ENCODE measurements at places on chromosomes 11 and 22.

- DNase-seq, result no peak
These were observed 77.4 kb upstream of the SPON1 start for GRCh38 chr11:13885083-13885482.

GRCh38 chr11:131511794-131512193, 141.4 kb downstream of the NTM start:
- DNase-seq, result no peak

DNA sequence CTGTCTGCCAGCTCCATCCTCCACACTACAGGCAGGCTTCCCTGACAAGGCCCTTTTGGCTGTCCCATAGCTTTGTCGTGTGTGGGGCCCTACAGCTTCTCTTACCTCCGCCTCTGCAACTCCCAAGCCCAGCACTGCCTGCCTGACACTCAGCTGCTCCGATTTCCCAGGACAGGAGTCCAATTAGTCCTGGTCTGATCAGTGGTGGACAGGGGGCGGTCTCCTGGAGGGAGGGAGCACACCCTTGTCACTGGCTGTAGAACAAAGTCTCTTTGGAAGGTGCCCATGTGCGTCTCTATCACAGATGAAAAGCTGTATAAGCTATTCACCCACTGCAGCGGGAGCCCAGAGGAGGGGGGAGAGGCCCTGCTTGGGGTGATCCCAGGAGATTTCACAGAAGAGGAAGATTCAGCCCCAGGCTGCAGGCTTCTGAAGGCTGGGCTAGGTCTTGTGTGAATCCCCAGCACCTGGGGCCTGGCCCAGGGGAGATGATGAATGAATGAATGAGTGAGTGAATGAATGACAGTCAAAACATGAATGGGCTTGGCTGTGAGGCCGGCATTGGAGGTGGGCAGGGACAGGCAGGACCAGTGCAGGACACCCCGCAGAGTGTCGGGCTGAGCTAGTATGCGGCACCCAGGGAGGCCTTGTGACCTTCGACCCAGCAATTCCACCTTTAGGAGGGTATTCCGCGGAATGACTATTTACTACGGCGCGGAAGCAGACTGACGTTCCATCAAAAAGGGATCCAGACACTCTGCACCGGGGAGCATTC, 142.4 kb downstream of the CACNA1I start:
- no peak for DNase-seq

DNA sequence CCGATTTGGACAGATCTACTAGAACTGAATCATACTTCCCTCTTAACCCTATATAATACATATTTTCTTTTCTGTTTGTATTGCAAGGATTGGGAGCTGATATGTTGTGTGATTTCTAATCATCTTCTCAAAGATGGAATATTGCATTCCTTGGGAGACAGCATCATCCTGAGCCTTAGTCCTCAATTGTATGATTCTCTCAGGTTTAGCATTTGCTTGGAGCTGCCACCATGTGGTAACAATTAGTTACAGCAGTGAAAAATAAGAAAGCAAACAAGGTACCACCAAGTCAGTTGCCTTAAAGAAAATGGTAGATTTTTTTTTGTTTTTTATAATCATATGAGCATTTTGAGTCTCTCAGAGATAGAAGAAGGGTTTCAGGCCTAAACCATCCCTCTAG, 11.9 kb downstream of the SNX19 start:
- no peak for DNase-seq

DNA sequence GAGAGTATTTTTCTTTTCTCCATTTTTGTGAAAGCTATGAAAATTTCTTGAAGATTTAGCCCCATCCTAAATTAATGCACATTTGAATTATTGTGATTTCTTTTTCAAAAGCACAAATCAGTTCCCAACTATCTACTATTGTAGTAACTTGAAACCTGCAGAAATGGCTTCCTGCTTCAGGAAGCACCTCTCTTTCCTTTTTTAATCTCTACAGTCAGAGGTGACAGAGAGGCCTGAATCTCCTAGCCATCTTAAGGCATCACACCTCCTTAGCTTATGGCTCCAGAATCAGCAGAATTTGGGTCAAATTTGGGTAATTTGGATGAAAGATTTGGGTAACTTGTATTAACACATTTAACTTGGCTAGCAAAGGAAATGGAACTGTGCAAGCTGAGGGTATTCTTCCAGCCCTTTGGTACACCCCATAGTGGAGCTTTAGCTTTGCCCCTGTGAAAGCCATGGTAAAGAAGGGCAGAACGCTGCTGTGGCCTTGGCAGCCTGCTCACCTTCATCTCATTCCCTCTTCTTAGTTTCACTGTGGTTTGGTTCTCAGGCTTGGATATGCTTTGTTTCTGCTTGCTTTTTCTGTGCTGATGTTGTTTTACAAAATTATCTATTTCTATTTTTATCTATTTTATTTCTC, 16.2 kb downstream of the TBCEL start:
- DNase-seq, result no peak

- DNase-seq, result no peak
These were observed 351.4 kb downstream of the ETS1 start for GRCh38 chr11:128235958-128236357.

- no peak for DNase-seq
These were observed 34.1 kb downstream of the PPME1 start for GRCh38 chr11:74205181-74205580.

DNA sequence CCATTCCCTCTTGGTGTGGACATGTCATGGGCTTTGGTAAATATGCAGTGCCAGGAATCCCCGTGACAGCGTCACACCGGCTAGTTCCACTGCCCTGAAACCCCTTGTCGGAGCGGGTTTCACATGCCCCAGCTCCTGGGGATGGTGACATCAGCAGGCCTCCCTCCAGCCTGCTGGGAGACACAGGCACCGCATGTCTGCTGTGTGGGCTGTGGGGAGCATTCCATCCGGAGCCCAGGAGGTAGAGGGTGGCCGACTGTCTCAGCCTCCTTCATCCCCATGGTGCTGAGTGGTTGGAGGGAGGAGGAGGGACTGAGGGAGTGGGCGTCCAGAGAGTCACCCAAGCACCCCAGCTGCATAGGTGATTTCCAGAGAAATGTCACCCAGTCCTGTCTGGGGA, 1161.1 kb downstream of the BRD1 start:
- no peak for DNase-seq

DNA sequence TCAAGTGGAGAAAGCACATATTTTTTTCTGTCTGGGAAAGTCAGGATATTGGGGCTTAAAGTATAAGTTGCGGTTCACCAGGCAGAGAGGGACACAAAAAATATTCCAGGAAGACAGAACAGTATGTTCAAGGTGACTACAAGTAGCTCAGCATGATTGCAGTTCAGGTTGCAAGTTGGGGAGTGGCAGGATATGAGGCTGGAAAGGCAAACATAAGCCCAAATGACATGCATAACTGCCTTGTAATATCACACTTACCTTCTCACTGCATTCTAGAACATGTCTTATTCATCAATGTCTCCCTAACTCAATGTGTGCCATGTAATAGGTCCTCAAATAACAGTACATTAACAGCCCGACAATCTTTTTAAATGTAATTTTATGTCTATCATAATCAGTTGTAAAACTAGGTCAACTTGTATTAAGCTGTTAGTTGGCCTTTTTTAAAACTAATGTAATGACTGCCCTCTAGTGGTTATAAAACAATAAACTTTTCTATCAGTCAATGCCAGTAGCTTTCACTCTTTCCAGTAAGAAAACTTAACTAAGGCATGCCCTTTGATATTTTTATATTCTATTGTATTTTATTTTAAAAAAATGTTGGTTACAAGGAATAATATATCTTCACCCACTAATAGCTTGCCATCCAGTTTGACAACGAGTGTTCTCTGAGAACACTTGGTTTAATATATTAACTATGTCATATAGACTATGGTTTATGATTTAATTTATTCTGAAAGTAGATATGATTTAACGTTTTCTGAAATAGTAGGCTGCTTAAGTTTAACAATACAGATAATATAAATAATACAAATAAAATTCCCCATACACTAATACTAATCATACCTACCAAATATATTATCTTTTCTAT, 39.4 kb upstream of the CFAP300 start:
- peak; percentile 46 for DNase-seq

DNA sequence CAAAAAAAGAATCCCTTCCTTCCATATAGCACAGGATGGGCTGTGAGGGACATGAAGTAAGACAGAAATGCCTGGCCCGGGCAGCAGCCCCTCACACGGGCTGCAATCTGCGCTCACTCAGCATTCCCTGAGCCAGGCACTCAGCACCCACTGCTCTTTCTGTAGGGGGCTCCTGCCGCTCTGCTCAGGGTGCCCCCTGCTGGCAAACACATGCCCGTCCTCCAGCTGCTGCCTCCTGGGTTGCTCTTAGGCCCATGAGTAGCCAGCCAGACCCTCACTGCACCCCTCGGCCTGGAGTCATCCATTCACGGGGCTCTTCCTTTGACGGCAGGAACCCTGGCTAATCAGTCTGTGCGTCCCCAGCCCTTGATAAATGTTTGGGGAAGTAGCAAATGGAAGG, 6.9 kb downstream of the MCAT start:
- no peak for DNase-seq

DNA sequence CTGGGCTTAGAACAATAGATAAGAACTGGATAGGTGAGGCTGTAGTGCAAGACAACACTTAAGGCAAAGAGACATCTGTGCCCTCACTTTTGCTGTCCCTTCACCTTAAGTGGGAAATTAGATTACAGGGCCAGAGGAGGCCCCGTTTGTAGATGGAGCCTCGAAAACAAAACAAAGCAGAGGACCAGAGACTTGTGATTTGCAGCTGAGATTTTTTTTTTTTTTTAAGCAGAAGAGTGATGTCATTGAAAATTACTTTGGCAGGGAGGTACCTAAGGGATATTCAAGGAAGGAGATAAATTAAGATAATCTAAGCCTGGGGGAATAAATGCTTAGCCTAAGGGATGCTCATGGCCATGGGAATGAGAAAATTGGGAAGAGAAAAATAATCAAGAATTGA, 31.4 kb downstream of the ZC3H12C start:
- DNase-seq, result no peak

DNA sequence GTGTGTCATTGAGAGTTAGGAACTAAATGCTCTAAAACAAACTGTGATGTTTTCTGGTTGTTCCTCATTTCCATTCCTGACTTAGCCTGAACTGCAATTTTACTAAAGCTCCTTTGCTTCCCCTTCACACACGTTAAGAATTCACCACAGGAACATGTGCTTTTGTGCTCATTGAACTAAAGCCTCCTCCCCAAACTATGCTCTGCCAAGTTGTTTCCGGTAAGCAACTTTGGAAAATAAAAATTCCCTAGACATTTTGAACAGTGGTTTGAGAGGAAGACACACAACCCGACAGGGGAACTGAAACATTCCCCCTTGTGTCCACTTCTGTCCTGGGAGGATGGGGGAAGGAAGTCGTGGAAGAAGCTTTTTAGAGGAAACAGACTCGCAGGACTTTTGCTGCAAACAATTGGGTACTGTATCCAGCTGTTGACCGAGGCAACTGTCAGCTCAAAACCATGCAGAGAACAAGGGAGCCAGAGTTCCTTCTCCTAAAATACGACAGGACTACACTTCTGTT, 66.9 kb downstream of the GAB2 start:
- no peak for DNase-seq

- DNase-seq, result no peak
These were observed 1.3 kb downstream of the DENND5A start for GRCh38 chr11:9263840-9264315.

- no peak for DNase-seq
These were observed 46.4 kb downstream of the CD82 start for GRCh38 chr11:44611687-44612434.

DNA sequence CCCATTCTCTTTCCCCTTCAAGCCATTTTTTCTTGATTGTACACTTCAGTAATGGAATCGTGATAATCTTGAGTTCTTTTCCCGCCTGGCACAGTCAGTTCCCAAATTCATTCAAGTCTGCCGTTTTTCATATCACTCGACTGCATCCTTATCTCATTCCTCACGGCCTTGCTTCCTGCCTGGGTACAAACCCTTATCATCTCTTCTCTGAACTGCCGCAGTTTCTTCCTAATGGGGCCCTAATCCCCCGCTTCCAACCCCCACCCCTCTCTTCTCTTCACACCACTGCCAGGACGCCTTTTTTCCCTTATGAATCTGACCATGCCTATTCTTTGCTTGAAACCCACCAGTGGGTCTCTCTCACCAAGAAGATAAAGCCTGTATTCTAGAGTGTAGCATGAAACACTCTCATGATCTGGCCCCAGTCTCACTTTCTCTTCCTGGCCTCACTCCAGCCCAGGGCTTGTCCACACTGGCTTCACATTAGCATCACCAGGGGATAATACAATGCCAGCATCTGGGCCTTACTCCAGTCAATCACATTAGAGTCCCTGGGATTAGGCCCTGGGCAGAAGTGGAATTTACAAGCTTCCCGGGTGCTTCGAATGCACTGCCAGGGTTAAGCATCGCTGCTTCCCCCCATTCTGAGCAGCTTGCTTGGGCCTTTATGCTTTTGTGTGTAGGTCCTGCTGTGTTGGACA, 102.1 kb downstream of the FBXO7 start:
- DNase-seq, result no peak

DNA sequence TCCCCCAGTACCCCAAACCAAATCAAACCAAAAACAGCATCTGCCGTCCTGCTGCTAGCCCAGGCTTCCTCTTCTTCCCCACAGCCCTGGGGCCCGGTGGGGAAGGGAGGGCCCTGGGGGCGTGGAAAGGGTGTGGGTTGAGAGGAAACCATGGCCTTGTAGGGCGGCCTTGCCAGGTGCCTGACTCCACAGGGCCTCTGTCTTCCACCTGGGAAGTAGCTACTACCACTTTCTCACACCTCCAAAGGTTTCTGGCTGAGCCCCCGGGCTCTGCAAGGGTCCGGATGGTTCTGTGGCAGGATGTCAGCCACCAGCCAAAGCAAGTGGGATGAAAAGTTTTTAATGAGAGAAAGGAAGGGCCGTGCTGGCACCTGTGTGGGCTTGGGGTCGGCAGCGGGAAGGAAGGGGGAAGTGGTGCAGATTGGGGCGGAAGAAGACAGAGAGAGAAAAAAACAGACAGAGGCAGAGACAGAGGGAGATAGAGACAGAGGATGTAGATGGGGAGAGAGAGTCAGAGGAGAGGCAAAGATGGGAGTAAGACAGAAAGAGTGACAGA, 10.5 kb downstream of the TPST2 start:
- no peak for DNase-seq

GRCh38 chr22:37986371-37986770, 2.0 kb upstream of the SOX10 start:
- no peak for DNase-seq

GRCh38 chr11:2808850-2809846, 76.4 kb downstream of the CDKN1C start:
- no peak for DNase-seq

- no peak for DNase-seq
These were observed 117.8 kb downstream of the TEAD1 start for GRCh38 chr11:12792018-12792417.

- peak; percentile 13 for DNase-seq
These were observed at the start of gene DEUP1 for GRCh38 chr11:93330446-93330984. DEUP1 (plus strand) TSS chr11:93330742; CDS start chr11:93332260, 1,518 bp downstream.

- DNase-seq, result no peak
These were observed 248.4 kb upstream of the B3GAT1 start for GRCh38 chr11:134660416-134660815.

DNA sequence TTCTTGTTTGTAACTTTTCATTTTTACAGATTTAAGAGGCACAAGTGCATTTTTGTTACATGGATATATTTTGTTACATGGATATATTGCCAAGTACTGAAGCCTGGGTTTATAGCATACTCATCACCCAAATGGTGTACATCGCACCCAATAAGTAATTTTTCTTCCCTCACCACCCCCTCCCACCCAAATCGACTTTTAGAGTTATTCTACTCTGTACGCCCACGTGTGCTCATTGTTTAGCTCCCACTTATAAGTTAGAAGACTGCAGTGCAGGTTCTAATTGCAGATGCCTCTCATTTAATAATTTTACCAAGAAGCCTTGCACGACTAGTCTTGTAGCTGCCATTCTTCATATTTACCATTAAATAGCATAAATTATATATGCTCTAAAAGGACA, 20.5 kb upstream of the VWA5A start:
- DNase-seq, result no peak

Data from NCI-H1436 treated with DMSO at 0.1 percent for 48 hours (cell line).